ENCODE measurements at places on chromosomes 5 and 9.

DNA sequence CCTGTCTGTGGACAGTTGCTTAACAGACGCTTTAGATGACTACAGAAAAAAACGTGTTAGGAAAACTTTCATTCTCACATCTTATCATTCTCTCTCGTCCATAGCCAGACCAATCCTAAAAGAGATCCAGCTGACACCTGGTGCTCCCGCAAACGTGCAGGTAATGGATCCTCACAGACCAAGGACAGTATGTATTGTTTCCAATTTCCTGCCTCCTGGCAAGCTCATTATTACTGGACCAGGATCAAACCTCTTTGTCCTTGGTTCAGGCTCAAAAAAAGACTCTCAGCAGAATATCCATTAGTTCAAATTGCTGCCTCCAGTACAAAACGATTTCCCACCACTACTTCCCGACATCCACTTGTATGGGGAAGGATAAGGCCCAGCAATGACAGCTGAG lies 62.4 kb downstream of the SERINC5 start:
- peak; percentile 54 for DNase-seq

- DNase-seq = no peak
Measured at GRCh38 chr9:101299901-101300300, 84.9 kb downstream of the BAAT start.

- no peak for DNase-seq
Measured at GRCh38 chr9:137126786-137127185, 12.2 kb upstream of the GRIN1 start.

- no peak for DNase-seq
Measured at GRCh38 chr5:171366645-171367044, 21.0 kb upstream of the NPM1 start.

- DNase-seq = no peak
Measured at GRCh38 chr9:35920051-35920620, 10.8 kb downstream of the SPAAR start.

DNA sequence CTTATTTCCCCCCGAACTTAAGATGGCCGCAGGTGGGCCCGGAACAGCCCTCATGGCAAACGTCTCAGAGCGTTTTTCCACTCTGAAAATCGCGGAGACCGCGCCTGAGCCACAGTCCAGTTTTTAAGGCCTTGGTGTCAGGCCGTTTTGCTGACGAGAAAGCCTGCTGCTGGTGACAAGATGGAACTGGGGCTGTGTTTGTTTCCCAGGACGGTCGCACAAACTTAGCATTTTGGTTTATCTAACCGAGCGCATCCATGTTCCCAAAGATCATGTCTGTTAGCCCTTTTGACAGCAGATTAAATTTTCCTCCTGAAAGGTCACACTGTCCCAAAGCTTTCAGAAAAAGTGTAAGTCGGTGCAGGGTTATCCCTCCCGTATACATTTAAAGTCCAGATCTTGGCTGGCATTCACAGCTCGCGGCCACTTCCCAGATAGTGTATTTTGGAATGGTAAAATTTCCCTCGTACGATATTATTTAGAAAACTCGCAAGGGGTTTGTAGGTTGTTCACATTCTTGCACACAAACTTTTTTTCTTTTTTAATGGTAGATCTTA lies 812 bp downstream of the SREK1 start:
- DNase-seq = peak; percentile 82

DNA sequence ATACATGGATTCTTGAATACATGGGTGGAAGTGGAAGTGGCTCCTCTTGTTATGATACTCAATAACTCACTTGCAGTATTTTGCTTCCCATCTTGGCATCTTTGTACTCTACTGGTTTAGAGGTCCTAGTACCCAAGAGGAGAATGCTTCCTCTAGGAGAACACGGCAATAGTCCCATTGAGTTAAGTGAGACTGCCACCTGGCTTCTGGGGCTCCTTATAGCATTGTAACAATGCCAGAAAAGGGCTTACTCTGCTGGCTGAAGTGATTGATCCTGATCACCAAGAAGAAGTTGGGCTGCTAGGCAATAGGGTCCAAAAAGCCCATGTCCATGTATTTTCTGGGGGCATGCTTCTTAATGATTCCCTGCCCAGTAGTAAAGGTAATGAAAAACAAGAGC lies 627.6 kb upstream of the SGCD start:
- no peak for DNase-seq

GRCh38 chr5:126359884-126360283 lies 63.3 kb upstream of the GRAMD2B start:
- no peak for DNase-seq

- no peak for DNase-seq
Measured at GRCh38 chr5:19322716-19323485, 665.1 kb downstream of the CDH18 start.

Data from cerebellar cortex (tissue), 1 donor.